ENCODE measurements at places on chromosomes 4 and X. TPM values are rescaled to one million over a fixed set of nuclear protein-coding genes. Genes with fewer than 3 reads are reported as not detected.

DNA sequence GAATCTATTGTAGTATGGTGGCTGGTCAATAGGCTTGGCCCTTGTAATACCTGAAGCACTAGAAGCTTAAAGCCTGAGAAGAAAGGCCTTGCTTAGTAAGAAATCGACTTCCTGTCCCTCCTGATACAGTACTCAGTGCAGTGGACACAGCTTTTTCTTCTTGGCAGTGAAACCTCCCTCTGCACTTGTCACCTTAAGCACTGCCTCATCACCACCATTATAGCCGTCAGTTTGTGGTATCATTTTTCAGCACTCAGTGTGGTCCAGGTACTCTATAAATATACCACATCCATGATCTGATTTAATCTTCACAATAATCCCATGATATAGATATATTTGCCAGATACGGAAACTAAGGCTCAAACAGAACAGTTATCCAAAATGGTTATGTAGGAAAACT lies 75.2 kb downstream of the PALLD start:
- H3K4me1 ChIP-seq, result no peaks in the 10 kb centered on the region
- H3K27me3 ChIP-seq, result no peaks in the 10 kb centered on the region
- no peaks in the 10 kb centered on the region for H3K36me3 ChIP-seq

DNA sequence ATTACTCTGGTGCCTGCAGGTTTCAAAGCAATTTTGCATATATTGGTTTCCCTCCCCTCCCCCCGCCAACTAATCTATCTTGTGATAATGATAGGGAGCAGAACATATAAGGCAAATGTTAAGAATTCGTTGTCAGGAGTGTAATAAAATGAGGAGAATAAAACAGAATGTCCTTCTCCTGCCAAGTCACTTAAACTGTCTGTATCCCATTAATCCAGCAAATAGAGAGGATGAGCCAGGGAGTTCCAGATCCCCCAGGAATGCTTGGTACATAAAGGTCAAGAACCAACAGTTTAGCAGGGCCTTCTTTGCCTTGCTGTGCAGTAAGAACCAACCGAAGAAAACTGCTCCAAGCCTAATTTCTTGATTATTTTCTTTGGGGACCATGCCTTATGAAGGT lies 141.4 kb downstream of the AMELX start:
- H3K4me3 ChIP-seq, result no peak overlapping the region
- DNase-seq, result no peak
- H3K27me3 ChIP-seq, result no peaks in the 10 kb centered on the region
- no peaks in the 10 kb centered on the region for H3K36me3 ChIP-seq

GRCh38 chrX:75155447-75155826 lies 646 bp downstream of the ABCB7 start:
- DNase-seq, result peak; percentile 11
- H3K27me3 ChIP-seq, result no peaks in the 10 kb centered on the region

CXCL1 gene
- 0.22 TPM for total RNA-seq

MAGEC1 gene
- total RNA-seq, result 37.0 TPM

NDST3 gene
- not detected for total RNA-seq

Measured in K562 (cell line).